Activated CD4-positive, alpha-beta T cell treated with anti-CD3 and anti-CD28 coated beads, Interleukin-2, Interleukin-6, amounts not matched to agents 100 ng/mL and 50 ng/mL, durations not matched to agents 16 hours and 8 hours (primary cell): ENCODE measurements at places on chromosomes 6 and 20.

DNA sequence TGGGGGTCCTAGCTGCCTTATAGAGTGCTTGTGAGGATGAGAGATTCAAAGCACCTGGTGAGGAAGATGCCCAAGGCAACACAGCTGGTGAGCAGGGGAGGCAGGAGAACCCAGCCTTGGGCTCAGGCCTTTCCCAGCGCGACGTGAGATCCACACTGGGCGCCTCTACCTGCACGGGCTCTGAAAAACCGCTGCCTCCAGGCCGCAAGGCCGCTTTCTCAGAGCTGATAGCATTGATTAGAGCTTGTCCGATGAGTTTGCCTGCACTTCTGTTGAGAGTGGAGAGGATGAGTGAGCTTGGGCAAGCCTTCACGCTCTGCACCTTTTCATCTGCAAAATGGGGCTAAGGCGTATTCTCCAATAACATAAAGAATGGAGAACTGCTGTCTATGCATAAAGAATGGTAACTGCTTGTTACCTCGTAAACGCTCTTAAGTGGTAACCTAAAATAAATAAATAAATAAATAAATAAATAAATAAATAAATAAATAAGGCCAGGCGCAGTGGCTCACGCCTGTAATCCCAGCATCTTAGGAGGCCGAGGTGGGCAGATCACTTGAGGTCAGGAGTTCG lies 916 bp downstream of the PABPC1L start:
- DNase-seq: no peak

DNA sequence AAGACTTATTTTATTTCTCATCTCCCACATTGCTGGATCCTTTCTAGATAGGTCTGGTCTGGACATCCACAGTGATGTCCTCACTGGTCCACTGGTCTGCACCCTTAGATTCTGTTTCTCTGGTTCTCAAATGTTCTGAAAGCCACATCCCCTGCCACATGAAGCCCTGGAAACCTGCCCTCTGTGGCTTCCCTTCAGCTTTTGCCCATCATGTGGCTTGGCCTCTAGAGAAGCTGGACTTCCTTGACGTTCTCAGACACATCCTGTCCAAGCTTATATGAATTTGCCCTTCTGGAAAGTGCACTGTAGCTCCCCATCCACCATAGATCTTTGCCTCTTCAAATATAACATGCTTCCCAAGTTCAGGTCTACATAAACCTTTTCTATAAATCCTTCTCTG lies 18.5 kb downstream of the CST4 start:
- no peak for DNase-seq

DNA sequence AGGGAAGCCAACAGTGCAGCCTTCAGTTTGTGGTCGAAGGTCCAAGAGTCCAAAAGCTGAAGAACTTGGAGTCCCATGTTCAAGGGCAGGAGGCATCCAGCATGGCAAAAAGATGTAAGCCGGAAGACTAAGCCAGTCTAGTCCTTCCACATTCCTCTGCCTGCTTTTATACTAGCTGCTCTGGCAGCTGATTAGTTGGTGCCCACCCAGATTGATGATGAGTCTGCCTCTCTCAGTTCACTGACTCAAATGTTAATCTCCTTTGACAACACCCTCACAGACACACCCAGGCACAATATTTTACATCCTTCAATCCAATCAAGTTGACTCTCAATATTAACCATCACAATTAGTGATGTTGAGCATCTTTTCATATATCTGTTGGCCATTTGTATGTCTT lies 23.1 kb upstream of the PHIP start:
- DNase-seq: no peak

DNA sequence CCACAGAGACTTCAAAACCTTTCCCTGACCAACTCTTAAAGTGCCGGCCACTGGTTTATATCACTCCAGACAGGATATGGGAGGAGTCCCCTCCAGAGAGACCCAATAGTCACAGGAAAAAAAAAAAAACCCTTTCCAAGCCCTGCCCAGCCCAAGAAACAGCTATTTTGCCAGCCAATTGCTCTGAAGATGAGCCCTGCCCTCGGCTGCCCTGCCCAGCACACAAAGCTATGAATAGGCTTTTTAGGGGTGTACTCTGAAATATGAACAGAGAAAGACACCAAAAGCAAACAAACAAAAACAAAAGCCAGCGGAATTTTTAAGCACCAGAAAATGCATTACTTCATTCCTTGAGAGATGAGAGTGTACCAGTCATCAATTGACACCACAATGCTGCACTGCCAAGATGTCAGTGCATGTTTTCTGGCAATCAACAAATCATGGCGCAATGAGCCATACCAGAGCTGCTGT lies 275.1 kb downstream of the C6orf118 start:
- DNase-seq: no peak

- no peak for DNase-seq
Observed at GRCh38 chr6:50198245-50198644, 148.5 kb upstream of the DEFB112 start.

- DNase-seq: no peak
Observed at GRCh38 chr6:109406196-109406595, 23.9 kb upstream of the CD164 start.

- DNase-seq: no peak
Observed at GRCh38 chr6:149990212-149990660, 26.5 kb downstream of the ULBP1 start.

- no peak for DNase-seq
Observed at GRCh38 chr6:26122402-26122792, 35.2 kb downstream of the HFE start.

- no peak for DNase-seq
Observed at GRCh38 chr6:56795466-56796195, 152.9 kb upstream of the DST start.

- peak; percentile 60 for DNase-seq
Observed at GRCh38 chr20:51318058-51318949, 224.2 kb downstream of the NFATC2 start.

DNA sequence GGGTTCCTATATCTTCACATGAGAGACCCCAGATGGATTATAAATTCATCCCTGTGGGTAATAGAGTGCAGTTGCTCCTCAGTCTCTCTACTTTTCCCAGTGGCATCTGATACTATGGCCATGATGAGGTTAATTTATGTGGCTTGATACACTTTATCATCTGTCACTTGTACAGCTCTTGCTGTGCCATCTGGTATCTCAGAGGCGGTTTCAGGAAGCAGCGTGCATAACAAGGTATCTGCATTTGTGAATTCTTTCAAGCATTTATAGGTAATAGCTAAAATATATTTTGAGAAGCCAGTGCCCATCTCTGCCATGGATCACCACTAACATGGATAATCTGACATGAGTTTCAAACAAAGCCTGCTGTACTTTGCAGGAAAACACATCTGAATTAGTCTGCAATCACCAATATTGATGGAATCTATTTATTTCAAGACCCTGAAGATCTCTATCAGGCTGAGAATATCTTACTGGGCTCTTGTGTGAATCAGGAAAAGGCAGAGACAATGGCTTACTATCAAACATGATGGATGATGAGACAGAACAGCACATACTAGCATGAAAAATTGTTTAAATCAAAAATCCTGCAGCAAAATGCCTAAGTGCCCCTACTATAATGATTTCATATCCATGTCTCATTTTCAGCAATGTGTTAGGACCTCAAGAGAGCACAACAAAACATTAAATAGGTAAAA lies 548.7 kb upstream of the MAP3K7 start:
- no peak for DNase-seq

DNA sequence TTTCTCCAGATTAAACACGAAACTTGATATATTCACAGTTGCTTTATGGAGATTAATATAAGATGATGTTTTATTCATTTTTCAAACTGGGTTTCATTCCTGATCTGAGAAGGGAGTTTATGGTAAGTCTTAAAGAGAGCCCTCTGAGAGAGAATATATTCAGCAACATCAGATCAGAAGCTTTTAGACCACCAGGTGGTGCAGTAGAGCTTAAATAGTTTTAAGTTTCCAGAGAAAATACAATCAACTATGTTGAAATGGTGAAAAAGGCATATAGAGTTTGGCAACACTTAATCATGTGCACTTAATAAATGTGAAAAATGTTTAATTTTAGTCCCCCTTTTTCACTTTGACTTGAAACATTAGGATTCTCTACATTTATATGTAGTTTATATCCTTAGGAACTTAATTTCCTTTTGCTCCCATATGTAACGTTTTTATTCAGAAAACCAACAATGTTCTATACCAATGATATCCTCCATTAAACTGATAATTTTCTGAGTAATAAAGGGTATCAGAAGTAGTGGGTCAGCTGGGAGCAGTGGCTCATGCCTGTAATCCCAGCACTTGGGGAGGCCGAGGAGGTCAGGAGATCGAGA lies 86.4 kb upstream of the CLDN20 start:
- peak; percentile 72 for DNase-seq

DNA sequence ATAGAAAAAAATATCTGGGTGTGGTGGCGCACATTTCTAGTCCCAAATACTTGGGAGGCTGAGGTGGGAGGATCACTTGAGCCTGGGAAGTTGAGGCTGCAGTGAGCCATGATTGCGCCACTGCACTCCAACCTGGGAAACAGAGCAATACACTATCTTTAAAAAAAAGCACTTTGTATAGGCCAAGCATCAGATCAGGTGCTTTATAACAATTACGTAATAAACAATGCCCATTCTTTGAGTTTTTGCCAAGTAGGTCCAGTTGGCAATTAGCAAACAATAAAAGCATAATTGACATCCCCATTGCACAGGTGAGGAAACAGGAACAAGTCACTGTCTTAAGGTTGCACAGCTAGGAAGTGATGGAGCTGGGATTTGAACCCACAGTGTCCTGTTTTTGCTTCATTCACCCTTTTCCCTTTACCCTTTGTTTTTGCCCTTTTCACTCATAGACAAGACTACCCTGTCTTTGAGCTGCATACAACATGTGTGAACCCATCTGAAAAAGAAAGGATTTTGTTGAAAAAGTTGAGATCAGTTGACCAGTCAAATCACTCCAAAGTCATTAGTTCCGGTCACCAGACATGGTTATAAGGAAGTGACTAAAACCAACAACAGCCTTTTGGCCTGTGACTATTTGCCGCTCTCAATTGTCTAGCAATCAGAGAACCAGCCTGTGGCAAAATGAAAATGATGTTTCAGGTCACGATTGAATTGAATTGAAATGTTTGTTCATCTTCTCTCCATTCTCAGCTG lies 303.6 kb downstream of the TFAP2C start:
- no peak for DNase-seq

DNA sequence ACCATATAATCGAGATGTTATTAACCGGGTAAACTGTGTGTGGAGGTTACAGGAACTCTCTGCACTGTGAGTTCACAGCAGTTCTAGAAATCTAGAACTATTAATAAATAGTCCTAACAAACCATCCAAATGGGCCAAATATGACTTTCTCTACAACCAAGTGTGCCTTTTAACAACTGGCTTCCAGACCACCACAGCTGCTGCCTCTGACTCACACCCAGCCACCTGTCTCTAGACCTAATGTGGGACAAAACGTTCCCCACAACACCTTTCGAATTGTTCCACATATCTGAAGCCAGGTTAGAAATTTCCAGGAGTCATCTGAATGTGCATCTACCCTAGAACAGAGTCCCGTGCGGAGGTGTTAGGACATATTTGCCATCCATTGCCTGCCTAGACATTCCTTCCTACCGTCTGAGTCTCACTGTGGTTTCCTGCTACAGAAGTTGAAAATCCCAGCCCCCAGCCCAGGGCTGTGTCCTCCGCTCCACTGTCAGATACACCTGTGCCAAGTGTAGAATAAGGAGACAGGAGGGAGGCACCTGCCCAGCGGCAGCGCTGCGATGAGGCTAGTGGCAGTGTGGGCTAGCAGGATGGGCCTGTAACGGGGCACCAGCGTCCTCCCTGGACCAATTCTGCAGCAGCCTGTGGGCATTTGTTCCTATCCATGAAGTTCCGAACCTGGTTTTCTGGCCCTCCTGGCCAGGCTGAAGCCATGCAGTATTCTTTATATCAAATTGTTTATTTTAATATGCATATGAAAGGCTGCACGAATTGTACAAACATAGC lies 28.5 kb upstream of the MAP3K4 start:
- DNase-seq: no peak

- DNase-seq: no peak
Observed at GRCh38 chr6:36547646-36548400, 544 bp upstream of the STK38 start.

GRCh38 chr20:3927486-3928291 lies 38.5 kb downstream of the PANK2 start:
- DNase-seq: no peak

- DNase-seq: no peak
Observed at GRCh38 chr6:169961772-169962561, 210.5 kb downstream of the ERMARD start.

DNA sequence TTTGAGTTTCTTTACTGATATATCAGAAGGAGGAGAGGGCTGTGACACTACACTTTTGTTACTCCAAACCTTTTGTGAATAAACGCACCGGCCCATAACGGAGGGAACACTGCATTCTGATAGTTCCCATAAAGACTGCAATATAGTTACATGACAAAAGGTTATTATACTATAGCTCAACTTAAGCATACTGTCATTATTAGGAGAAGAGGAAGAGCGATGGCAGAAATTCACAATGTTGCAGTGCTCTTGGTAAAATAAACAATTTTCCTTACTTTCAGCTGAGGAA lies 2.3 kb upstream of the PDE10A start:
- no peak for DNase-seq

- DNase-seq: no peak
Observed at GRCh38 chr20:5136096-5136495, 9.3 kb downstream of the CDS2 start.

DNA sequence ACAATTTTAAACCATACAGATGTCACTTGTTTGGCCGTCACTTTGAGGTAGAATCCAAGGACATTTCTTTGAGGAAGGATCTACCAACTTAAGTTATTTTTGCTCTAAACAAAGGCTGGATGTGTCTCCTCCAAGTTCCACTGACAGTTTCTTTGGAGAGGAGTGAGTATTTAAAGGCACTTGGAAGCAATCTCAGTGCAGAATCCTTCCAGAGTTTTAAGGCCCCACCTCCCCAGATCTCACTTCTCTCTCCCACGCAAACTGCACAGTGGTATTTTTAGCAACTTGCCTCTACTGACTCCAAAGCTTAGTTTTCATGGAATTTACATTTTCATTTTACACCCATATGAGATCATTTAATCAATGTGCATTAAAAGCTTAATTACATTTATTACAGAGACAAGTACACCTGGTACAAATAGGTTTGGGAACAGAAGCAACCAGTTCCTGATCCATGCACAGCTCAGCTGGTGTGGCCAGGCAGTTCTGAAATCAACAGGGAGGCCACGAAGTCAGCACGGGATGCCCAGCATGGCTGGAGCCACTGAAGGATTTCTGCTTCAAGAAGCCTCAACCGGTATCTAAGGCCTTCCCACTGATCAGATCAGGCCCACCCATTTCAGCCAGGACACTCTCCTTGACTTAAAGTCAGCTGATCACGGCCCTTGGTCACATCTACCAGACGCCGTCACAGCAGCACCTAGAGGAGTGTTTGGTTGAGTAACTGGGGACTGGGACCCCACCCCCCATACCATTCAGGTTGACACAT lies 109.8 kb downstream of the SYCP2 start:
- no peak for DNase-seq
